Esophagus muscularis mucosa (tissue), 4 donors: ENCODE measurements at places on chromosomes 7 and 10. TPM values are rescaled to one million over a fixed set of nuclear protein-coding genes. Genes with fewer than 3 reads are reported as not detected.

- DNase-seq: no peak
Observed at GRCh38 chr10:33485276-33485675, 150.8 kb upstream of the NRP1 start.

DNA sequence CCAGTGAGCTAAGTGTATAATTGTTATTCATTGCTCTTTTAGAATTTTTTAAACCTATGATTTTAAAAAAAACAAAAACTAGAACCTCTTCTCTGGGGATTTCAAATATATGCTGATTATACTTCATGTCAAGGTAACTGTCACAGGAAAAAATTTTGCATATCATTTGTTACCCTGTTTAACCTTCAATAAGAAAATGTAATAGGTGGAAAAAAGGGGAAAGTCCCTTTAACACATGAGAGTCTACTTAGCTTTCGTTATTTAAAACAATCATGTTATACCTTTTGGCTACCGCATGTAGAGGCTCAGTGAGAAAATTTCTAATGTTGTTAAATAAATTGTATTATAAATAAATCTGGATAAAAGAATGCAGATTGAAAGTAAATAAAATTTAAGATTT is 190.1 kb upstream of the AKR1E2 start:
- DNase-seq: no peak

- DNase-seq: no peak
Observed at GRCh38 chr10:21810582-21811244, 192.8 kb downstream of the DNAJC1 start.

DNA sequence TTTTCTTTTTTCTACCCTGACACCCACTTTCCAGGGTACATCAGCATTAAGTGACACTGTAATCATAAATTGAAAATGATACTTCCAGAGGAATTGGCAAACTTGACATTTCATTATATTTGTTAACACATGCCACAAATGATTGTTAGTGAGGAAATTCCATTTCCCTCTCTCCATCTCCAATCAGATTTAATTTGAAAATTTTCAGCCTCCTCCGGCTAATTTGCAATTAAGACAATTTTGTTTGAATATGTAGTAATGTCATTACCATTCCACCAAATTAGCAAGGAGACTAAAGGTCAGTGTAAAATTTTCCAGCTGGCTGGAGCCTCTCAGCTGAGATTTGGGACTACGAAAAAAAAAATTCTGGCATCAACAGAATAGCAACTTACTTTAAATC is 242.7 kb downstream of the FOXP2 start:
- no peak for DNase-seq

DNA sequence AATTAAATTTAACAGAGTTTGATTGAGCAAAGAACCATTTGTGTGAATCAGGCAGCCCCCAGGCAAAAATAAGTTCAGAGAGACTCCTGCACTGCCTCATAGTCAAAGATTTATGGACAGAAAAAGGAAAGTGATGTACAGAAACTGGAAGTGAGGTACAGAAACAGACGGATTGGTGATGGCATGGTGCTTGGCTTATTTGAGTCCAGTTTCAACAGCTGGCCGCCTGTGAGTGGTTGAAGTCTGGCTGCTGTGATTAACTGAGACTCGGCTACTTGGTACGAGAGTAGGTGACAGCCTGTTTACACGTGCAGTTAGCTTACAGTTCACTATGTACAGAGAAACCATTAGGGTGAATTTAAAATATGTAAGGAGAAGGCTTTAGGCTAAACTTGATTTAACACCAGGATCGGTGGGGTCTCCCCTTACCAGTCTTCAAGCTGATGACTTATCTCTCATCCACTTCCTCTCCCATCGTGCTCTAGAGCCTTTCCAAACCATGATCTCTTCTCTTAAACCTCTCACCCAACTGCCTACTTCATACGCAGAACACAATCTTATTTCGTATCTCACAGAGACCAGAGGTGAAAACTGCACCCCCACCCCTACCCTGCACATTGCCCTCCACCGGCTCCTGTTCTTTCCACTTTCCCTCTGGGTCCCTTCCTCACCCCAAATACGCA is 5.0 kb upstream of the MSMB start:
- no peak for DNase-seq

GRCh38 chr10:3067118-3067858 is at the start of gene PFKP:
TSS of gene PFKP (plus strand) at chr10:3067548. CDS start at chr10:3067596, 48 bp downstream.
- no peak for DNase-seq

The KCP gene
- total RNA-seq: 0.66 TPM

The AGAP5 gene
- total RNA-seq: 6.6 TPM

The STX1A gene
- total RNA-seq: 8.3 TPM

The CARD11 gene
- total RNA-seq: 2.0 TPM

The NODAL gene
- total RNA-seq: not detected

The MINDY4 gene
- 23.7 TPM for total RNA-seq

The GDF2 gene
- total RNA-seq: not detected
